ENCODE measurements at places on chromosomes 11 and 22.

DNA sequence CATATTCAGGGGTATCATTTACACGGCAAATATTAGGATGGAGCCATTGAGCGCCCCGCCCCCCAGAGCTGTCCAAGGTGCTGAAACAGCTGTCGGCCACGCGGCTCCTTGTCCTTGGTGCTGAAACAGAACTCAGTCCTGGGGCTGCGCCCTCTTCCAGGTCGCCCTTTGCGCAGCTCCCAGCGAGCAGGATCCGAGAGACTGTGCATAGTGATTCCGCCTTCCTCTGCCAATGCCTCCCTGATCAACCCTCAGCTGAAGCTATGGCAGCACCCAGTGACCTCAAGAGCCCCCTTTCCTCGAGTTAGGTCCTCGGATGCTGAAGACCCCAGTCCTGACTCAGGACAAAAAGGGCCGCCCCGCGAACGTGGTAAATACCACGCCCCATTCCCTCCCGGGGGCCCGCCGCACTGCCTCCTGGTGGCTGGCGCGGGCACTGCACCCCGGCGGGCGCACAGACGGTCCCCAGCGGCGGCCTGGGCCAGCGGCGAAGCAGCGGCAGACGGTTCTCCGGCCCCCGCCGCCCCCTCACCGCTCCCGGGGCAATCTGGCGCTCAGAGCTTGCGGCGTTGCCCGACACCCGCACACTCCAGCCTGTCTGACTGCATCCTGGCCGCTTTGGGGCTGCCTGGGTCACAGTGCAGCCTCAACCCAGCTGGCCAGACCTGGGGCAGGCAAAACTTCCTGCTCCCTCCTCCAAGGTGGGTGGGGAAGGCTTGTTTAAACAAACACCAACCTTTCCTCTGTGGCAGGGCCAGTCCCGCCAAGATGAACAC, 13.4 kb downstream of the SYT7 start:
- DNase-seq: peak; percentile 92

DNA sequence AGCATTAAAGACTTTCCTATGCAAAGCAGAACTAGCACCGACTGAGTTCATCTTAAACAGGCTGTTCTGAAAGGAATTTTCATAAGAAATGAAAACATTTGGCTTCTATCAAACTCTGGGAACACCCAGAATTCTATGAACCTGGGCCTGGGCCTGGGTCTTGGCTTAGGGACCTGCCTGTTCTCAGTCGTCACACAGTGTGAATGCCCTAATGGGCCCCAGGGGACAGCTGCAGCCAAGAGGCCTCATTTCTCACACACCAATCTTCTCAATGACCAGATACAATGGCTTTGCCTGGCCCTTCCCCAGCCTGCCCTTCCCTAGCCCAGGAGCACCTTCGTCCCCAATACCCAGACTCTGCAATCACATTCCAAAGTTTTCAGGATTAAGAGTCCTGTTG, 234.9 kb upstream of the ARHGAP20 start:
- DNase-seq: no peak

- DNase-seq: no peak
Observed at GRCh38 chr22:47309946-47310345, 547.5 kb downstream of the TBC1D22A start.

DNA sequence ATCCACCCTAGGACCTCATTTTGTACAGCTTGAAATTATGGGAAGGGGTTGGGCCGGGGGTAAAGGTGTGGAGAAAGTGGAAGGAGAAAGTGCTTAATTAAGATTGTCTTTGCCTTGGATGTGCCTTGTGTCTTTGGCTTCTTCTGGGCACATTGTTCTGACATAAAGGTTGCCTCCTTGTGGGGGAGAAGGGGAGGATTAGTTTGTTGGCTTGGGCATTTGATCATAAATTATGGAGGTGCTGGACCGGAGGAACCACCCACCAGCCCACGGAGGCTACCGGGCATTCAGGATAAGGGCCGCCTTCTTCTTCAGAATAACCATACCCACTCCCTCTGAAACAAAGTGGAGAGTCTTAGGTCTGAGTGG, 1.3 kb downstream of the PAFAH1B2 start:
- peak; percentile 38 for DNase-seq

DNA sequence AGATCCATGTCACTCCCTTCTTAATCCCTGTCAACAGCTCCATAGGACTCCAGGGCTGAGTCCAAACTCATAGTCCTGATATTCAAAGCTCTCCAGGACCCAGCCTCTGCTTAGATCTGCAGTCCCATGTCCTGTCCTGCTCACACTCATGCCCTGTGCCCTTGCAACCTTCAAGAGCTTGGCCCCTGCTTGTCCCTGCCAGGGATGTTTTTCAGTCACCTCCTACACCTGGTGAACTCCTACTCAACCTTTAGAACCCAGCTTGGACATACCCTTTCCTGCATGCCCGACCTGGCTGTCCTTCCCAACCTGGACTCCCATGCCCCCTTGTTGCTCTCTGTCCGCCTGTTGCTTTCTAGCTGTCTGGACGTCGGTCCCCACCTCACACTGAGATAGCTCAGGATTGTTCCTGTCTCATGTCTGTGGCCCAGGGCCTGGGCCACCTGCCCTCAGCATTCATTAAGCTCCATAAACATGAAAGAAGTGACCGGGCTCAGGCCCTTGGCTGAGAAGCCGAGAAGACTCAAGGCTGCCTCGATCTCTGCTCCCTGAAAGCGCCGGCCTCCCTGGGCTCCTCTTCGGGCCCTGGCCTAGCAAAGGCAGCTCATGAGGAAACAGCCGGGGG, 48.8 kb upstream of the RTL6 start:
- no peak for DNase-seq

Measured in A549 (cell line).